H9 (cell line): ENCODE measurements at places on chromosomes 2 and 18. TPM values are rescaled to one million over a fixed set of nuclear protein-coding genes. Genes with fewer than 3 reads are reported as not detected.
A peak's percentile ranks its signal among the peaks of the same experiment; 100 is the strongest.

Gene LYPD6B
- total RNA-seq, result 1.0 and 2.0 TPM in 2 replicates

DNA sequence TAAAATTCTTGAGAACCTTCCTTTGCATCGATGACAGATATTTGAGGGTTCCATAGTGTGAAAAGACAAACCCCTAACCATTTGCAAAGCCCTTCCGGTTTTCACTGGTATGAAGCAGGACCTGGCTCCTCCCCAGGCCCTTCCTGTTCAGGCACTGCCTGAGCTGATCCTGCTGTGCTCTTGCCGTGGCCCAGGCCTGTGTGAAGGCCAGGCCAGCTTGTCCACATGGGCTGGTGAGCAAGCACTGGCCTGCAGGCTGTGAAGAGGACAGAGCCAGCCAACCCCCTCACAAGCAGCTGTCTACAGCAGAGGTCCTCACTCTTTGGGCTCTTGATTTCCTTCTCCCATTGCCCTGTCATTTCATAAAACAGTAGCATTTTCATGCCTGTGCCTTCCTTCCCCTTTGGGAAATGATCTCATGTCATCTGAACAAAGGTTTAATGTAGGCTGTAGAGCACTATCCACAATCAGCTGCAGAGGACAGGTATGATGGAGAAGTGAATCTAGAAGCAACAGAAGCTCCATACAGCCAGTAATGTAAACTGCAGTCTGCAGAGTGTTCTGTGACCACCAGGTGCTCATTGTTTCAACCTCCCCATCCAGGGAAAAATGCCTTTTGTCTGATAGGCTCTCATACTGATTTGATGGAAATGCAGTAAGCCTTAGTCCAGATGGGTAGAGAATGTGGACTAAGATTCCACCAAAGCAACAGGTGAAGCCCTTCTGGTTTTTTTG is 19.8 kb downstream of the MPHOSPH10 start:
- no peak for DNase-seq

Gene CD8A
- total RNA-seq, result not detected in 2 replicates

DNA sequence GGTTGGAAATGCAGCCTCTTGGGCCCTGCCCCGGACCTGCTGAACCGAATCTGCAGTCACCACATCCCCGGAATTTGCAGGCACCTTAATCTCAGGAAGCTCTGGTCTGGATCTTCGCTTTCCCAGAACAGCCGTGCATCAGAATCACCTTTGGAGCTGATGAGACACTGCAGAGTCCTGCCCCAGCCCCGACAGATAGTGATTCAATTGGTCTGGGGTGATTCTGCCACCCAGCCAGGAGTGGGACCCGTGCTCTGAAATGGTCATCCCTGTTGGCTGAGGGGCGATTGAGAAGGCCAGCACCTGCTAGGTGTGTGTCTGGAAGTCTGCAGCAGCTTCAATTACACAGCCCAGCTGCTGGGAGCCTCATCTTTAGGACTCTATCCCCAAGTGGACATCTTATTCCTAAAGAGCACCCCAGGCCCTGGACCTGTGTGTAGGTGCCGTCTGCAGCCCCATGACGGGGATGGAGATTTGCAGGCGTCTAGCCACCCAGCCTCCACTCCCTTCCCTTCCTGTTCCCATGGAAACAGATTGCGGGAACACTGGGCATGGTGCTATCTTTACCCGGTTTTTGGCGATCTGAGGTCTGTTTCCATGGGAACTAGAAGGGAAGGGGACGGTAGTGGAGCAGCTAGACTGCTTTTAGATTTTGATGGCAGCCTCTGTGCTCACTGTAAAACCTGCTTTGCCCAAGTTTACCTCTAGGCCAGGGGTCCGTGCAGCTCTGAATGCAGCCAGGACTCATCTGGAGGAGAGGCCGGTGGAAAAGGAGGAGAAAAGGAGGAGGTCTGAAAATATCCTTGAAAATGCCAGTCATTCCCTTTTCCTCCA is 156.1 kb downstream of the LDLRAD4 start:
- no peak for DNase-seq

GRCh38 chr2:105904938-105905337 is 160.2 kb downstream of the NCK2 start:
- no peak for DNase-seq

Gene FAM124B
- total RNA-seq, result 0.83 and 0.94 TPM in 2 replicates

- peak; percentile 28 for DNase-seq
Observed at GRCh38 chr2:240925191-240925567, 19.0 kb downstream of the CROCC2 start.

GRCh38 chr2:181300600-181301291 is 156.4 kb upstream of the ITGA4 start:
- no peak for DNase-seq

GRCh38 chr2:205496370-205496769 is 185.9 kb upstream of the NRP2 start:
- no peak for DNase-seq

GRCh38 chr2:85187069-85187468 is 53.9 kb downstream of the TCF7L1 start:
- DNase-seq, result no peak

- DNase-seq, result no peak
Observed at GRCh38 chr18:62711781-62712180, 3.6 kb upstream of the PHLPP1 start.

DNA sequence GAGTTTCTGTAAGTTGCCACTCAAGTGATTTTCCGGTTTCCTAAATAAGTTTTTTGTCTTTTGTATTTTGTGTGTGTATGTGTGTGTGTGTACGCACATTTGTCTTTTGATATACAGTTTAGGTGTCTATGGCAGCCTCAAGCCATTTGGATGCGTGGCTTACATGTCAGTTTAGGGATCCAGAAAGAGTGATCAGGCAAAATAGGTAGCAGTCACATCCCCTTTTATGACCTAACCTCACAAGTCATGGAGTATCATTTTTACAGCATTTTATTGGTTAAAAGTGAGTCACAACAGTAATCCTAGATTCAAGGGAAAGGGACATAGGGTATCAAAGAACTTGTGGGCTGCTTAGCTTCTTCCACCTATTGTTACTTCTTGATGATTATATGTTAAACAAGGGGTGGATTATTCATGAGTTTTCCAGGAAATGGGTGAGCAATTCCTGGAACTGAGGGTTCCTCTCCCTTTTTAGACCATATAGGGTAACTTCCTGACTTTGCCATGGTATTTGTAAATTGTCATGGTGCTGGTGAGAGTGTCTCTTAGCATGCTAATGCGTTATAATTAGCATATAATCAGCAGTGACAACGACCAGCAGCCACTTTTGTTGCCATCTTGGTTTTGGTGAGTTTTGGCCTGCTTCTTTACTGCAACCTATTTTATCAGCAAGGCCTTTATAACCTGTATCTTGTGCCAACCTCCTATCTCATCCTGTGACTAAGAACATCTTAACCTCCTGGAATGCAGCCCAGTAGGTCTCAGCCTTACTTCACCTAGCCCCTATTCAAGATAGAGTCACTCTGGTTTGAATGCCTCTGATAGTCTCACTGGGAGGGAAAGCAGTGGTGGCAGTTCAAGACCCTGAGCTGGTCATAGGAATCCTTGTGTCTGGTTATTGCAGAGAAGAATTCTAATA is 8.6 kb upstream of the SOCS6 start:
- no peak for DNase-seq

Gene TLX2
- total RNA-seq, result 0.20 and 0.26 TPM in 2 replicates

Gene REG3A
- total RNA-seq, result not detected in 2 replicates

Gene KHK
- 12.1 and 12.2 TPM in 2 replicates for total RNA-seq

Gene TDRD15
- not detected in 2 replicates for total RNA-seq

DNA sequence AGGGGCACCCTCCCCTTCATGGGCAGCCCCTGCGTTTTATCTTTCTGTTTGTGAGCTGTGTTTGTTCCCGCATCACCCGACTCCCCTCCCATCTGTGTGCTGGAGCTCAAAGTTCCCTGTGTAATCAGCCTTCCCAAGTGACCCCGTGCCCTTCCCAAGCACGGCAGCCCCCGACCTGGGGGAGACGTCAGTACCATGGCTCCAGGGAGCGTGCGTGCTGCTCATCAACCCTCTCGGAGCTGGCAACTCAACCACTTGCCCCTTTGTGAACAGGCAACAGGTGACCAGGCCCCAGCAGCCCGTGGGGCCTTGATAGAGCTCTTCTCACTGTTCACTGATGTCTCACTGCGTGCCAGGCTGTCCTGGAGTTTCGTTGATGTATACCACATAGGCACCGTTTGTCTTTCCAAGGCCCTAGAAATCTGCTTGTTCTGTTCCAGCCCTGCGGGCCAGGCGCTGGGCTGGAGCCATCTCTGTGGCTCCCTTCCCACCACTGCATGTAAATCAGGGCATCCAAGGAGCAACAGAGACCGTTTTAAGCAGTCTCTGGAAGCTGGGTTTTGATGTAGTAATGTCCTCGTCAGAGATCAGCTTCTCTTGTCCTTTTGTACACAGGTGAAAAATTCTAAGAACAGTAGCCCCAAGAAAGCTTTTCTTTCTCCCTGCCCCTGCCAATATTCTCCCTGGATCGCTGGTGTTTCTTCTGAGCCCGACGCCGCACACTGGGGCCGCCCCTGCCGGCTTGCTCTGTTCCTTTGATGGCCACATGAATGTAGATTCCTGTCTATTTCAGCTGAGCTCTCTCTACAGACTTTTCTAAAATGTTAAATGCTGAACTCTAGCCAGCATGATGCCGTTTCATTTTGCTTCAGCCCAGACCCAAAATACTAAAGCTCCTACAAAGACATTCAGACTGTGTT is 107.0 kb upstream of the PTPRM start:
- no peak for DNase-seq

GRCh38 chr2:107362993-107363392 is 463.7 kb upstream of the RGPD4 start:
- DNase-seq, result no peak

Gene ERICH2
- 0.66 and 1.2 TPM in 2 replicates for total RNA-seq

DNA sequence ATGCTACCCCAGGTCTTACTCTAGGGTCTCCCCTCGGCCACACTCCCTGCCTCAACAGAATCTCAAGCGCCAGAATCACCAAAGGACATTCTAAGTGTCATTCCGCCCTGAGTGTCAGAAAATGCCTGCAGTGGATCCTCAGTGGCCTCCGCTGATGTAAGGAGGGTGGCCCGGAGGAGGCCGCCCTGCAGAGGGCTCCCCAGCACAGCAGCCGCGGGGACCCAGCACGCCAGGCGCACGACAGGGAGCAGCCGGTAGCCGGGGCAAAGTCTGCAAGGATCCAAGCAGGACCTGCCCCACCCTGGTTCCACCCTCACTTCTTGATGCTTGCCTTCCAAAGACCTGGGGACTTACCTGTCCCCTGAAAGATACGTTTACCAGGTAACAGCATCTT is 54.2 kb upstream of the ID2 start:
- DNase-seq, result no peak

GRCh38 chr2:160111951-160112798 is 49.8 kb upstream of the PLA2R1 start:
- DNase-seq, result no peak

GRCh38 chr2:221610255-221610654 is 38.2 kb upstream of the EPHA4 start:
- no peak for DNase-seq

GRCh38 chr18:3053081-3053480 is 40.1 kb upstream of the LPIN2 start:
- no peak for DNase-seq

DNA sequence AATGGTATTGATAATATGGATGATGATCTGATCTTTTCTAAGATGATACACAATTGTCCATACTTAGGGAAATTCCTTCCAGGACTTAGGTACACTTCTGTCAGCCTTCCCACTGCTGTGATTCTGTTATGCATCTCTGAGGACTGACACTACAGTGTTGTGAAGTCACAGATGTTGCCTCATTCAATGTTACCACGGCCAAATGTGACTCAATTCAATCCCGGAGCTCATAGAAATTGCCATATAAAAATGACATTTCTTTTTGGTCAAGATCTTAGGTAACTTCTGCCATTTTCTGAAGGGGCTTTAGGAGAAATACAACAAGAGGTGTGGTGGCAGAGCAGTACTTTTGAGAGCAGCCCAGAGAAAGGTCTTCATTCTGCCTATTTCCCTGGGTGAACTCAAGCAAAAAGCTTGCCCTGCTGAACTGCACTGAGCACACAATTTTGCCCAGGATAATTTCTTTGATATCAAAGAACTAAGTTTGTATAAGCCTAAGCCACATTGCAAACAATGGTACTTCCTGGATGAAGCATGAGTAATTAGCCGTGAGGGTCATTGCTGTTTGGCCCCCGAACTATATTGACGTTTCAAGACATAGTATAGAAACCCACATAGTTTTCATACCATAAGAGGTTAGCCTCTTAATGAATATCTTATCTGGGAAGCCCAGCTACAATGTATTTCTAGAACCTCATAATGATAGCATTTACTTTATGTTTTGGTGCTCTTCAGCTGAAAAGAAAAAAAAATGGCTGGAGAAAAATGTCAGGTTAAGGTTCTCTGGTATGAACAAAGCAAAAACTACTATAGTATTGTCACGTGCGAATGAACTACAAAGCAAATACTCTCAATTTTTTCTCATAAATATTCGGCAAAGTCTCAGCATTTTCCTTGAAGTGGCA is 437.4 kb downstream of the MEIS1 start:
- no peak for DNase-seq

DNA sequence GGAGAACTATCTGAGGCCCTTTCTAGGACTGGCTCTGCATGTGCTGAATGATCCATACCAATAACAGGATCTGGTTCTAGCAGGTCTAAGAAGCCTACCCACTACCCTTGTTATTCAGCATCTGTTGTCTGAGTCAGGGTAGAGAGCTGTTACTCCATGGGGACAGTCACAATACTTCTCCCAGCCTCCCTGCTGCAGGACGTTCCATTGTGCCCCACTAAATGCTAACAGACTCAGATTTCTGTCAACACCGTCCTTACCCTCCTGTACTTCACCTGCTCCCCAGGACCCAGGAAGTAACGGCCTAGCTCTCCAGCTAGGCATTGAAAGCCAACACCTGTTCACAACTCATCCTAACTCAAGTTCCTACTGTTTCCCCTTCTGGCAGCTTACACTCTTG is 719.7 kb upstream of the ID2 start:
- DNase-seq, result no peak

- DNase-seq, result no peak
Observed at GRCh38 chr2:38417745-38418689, 40.9 kb upstream of the ATL2 start.

Gene LHCGR
- 0.33 and 0.44 TPM in 2 replicates for total RNA-seq

Gene FOXD4L1
- total RNA-seq, result 0.09 TPM in 1 of 2 replicates, not detected in the other

- DNase-seq, result no peak
Observed at GRCh38 chr2:101355401-101356054, 31.8 kb downstream of the CREG2 start.

Gene SLC38A11
- total RNA-seq, result not detected in 2 replicates

- no peak for DNase-seq
Observed at GRCh38 chr2:108270768-108271506, 17.8 kb upstream of the SULT1C2 start.

Gene PCARE
- total RNA-seq, result not detected in 2 replicates
